Fibroblast of skin of scalp (primary cell): ENCODE measurements at places on chromosomes 6 and 20.

GRCh38 chr20:54103067-54103761 is 32.8 kb upstream of the BCAS1 start:
- peak; percentile 58 for DNase-seq

GRCh38 chr6:100658486-100658885 is 193.8 kb upstream of the SIM1 start:
- no peak for DNase-seq

GRCh38 chr20:45994761-45995493 is 13.8 kb upstream of the MMP9 start:
- no peak for DNase-seq

GRCh38 chr6:36071281-36071680 is 43.7 kb downstream of the MAPK14 start:
- DNase-seq: no peak

DNA sequence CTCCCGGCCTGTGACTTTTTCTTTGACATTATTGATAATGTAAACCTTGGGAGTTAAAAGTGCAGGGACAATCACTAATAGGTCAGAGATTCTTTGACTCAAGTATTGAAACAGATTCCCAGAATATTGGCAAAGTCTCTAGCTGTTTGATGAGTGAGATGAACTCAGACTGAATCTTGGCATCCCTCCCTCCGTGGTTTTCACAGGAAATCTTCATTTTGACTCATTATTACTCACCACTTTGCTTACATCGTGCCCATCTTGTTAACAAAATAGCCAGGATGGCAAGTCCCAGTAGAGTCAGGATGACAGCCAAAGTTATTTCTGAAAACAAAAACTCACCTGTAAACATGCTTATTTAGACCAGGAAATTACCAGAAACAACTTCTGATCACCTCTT is 2.0 kb downstream of the TSBP1 start:
- DNase-seq: peak; percentile 85

DNA sequence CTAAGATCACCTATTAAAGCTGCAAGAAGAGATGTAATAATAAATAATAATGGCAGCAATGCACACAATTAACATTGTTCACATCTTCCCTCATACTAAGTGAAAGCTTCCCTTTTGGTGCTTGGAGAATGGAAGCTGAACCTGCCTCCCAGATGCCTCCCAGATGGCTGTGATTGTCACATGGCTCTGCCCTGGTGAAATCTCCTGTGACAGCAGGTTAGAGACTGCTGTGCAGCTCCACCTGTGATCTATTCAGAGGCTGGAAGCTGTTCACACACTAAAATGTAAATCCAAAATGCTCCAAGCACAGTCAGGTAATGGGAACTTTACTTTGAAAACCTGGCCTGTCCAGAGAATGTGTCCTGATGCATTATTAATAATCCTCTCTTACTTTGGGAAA is 41.7 kb upstream of the RGS17 start:
- no peak for DNase-seq

- peak; percentile 73 for DNase-seq
Observed at GRCh38 chr6:163814494-163815364, 400.2 kb downstream of the QKI start.

DNA sequence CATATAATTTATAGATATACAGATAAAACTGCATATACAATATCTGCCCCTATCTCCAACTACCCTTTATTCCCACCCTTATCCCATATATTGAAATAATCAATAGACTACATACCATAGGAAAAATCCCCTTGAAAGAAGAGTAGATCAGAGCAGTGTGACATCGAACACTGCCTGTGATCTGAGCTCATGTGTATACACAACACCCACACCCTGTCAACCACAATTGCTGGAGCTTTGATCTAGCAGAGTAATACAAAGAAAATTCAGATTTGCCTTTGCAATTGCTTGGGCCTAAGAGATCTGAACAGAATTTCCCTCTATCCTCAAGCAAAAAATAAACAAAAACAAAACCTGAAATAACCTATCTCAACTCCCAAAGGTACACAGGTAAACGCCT is 119.3 kb downstream of the ASCC3 start:
- DNase-seq: no peak

DNA sequence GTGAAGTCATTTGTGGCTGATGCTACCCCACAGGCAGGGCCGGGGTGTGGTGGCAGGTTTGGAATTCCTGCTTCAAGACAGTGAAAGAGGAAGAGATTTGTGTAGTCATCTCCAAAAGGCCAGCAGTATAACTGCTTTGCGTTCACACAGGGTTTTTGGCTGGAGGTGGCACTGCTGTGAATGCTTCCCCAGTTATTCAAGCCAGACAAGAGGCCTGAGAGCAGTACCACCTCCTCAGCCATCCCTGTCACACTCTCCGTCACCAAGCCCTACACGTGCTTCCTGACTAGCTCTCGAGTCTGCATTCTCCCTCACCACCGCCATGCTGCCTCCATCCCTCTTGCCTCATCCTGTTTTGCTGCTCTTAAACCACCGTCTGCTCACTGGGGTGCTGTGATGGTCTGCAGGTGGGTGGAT is 23.9 kb downstream of the ARMC2 start:
- DNase-seq: no peak

DNA sequence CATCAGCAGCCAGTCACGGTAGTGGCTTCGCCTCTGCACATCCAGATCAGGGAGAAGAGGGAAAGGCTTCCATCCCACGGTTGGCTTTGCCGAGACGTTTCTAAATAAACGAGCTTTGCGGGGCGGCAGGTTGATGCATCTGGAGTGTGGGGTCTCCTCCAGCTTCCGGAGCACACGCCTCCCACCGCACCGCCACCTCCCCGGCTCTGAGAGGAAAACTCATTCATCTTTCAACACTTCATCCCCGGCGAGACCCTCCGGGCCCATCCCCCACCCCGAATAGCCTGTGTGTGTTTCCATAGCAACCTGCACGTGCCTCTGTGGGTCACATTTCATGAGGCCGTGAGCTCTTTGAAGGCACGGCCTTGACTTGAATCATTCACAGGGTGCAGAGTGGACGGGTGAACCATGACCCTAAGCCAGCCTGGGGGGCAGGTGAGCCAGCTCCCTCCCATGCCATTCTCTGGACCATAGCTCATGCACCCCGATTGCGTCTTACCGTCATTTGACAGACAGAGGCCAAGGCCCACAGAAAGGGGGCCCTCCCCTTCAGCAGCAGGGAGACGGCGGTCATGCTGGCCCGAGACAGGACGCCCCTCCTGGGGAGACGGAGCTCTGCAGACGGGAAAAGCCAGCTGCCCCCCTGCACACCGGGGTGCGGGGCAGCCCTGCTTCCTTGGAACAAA is 16.2 kb upstream of the CHRNA4 start:
- DNase-seq: no peak

DNA sequence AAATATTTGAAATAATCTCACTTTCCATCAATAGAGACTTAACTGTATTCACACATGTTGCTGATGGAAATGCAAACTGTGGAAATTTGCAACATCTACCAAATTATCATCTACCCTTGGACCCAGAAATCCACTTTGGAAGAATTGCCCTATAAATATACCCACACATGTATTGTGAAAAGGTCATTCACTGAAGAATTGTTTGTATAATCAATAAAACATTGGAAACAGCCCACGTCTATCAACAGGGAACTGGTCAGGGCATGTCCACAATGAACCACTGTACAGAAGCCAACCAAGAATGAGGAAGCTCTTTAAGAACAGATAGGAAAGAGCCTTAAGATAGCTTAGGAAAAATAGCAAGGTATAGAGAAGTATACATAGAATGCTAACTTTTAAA is 36.2 kb downstream of the PXDC1 start:
- DNase-seq: no peak

- DNase-seq: no peak
Observed at GRCh38 chr6:34177181-34177591, 31.3 kb upstream of the GRM4 start.
